ENCODE measurements at places on chromosomes 2 and 18. TPM values are rescaled to one million over a fixed set of nuclear protein-coding genes. Genes with fewer than 3 reads are reported as not detected.

- no peak for DNase-seq
These were observed 251.5 kb upstream of the CWC22 start for GRCh38 chr2:180258579-180258978.

- no peak for DNase-seq
These were observed 9.9 kb downstream of the CNTNAP5 start for GRCh38 chr2:124035001-124035400.

- no peak for DNase-seq
These were observed 237.4 kb upstream of the SMAD2 start for GRCh38 chr18:48167897-48168253.

- peak; percentile 57 for DNase-seq
These were observed 107.7 kb downstream of the MDH1 start for GRCh38 chr2:63696496-63696895.

GRCh38 chr2:42575458-42576064 lies 7.1 kb downstream of the MTA3 start:
- DNase-seq, result no peak

GRCh38 chr18:48135436-48135966 lies 205.0 kb upstream of the SMAD2 start:
- DNase-seq, result no peak

COLEC12 gene
- 25.9 TPM for total RNA-seq

OSBPL6 gene
- 6.3 TPM for total RNA-seq
